ENCODE measurements at places on chromosomes 5 and 9.

- DNase-seq: no peak
Observed at GRCh38 chr5:9512457-9512856, 33.4 kb downstream of the SEMA5A start.

DNA sequence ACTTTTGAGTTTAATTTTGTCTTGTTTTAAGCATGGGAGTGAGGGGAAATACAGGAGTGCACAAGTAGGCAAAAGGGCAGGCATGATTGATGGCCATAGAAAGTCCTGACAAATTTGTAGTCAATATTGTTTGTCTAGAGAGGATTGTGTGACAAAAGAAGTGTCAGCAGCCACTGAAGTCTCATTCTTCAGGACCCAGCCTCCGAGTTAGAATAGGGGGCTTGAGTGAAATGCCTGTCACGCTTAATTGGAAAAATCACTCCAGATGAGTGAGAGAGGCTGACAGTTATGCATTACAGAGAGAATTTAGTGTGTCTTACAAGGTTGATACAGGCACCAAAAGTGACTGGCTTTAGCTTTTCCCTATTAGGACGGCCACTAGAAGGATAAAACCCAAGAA, 81.9 kb upstream of the RPS23 start:
- no peak for DNase-seq

GRCh38 chr5:761854-762710, 22.4 kb downstream of the ZDHHC11B start:
- DNase-seq: no peak

GRCh38 chr5:81884871-81885270, 87.0 kb upstream of the ATG10 start:
- DNase-seq: no peak

- DNase-seq: no peak
Observed at GRCh38 chr5:176578391-176578808, 29.3 kb downstream of the CDHR2 start.

DNA sequence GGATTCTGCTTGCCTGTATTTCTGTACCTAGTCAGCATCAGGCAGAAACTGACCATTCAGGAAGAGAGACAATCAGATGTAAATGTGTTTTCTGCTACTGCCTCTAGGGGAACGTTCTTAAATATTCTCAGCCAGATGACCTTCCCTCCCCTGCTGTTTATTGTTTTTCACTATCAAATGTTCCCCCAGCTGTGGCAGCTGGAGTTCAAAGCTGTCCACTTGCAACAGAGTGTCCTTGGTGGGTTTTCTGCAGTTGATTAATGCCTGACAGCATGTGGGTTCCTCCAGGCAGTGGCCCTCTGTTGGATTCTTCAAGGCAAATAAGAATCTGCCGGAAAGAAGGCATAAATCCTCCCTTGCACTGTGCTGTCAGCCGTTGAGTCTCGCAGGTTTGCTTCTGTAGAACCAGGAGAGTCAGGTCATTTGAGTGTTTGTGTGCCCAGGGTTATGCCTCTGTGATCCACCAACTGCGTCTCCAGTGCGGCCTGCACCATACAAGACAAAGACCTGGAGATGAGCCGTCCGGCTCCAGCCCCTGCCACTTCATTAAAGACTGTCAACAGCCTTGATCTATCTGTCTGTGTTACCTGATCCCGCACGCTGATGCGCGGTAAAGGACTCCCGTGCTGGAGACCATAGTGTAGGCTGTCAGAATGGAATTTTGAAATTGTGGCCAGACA, 203.4 kb downstream of the GADD45G start:
- DNase-seq: no peak

DNA sequence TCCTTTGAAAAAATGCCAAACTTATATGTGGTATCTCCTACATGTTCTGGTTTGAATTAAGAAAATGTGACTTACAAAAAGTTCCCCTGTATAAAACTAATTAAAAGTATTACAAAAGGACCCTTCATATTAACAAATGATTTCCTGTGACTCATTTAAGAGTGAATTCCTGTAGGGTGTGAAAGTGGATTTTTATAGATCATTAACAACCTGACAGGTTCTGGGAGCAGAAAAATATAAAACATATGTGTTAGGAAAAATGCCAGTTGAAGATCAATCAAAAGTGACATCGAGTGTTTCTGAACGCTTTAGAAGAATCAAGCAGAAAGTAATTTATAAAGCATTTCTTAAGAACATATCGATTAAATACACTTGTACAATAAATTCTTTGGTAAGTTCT, 35.5 kb downstream of the CAMK4 start:
- DNase-seq: no peak

GRCh38 chr5:40378396-40379177, 301.1 kb upstream of the PTGER4 start:
- DNase-seq: no peak

GRCh38 chr9:131233556-131233955, 42.8 kb downstream of the FAM78A start:
- DNase-seq: peak; percentile 28

- no peak for DNase-seq
Observed at GRCh38 chr5:143653766-143654282, 158.1 kb upstream of the HMHB1 start.

- DNase-seq: no peak
Observed at GRCh38 chr9:69719983-69720382, 39.8 kb downstream of the PTAR1 start.

DNA sequence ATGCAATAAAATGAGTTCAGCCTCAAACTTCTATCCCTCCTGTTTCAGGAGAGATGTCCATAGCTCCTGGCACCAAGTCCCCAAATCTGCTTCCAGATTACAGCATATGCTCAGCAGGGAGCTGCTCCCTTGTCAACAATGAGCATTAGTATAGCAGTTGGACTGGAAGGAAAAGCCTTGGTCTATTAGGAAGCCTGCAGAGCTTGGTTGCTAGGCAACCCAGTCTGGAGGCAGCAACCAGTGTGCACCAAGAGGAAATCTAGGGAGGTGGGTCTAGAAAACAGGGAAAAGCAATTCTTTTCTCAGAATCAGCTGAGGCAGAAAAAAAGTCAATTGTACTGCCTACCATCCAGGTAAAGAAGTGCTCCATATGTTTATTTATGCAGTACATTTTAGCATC, 229.5 kb upstream of the NMUR2 start:
- no peak for DNase-seq

- DNase-seq: no peak
Observed at GRCh38 chr9:123743737-123744136, 186.2 kb downstream of the DENND1A start.

- peak; percentile 9 for DNase-seq
Observed at GRCh38 chr5:139422307-139422893, 16.9 kb downstream of the DNAJC18 start.

DNA sequence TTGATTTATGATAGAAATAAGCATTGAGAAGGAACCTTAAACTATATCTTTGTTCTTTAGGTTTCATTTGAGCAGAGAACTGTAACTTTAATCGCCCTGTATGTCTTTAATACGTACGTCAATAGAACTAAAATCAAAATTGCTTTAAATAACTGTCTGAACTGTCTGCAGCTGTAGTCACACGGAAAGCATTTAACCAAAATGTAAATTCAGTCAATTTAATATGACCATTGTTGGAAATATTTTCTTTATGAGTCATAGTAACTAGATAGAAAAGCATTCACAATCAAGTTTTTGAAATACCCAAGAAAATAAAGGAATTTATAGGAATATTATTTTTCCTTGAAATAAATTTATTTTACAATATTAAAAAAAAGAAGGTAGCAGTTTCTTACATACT, 157.1 kb upstream of the CDH6 start:
- DNase-seq: no peak

DNA sequence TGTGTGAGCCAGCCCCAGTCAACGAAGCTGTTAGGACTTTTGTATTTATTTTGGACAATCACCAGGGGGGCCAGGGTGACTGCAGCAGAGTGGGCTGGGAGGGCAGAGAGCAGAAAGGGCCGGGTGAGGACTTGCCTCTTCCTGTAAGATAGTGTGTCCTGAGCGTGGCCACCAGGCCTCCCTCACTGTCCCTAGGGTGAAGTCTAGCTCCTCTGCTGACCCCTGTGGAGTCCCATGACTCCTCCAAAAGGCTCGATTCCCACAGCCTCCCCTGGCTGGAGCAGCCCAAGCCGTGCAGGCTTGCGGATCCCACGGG, 147.8 kb downstream of the RXRA start:
- no peak for DNase-seq

- DNase-seq: no peak
Observed at GRCh38 chr9:136804509-136805206, 3.1 kb upstream of the RABL6 start.

- no peak for DNase-seq
Observed at GRCh38 chr9:82152181-82152580, 163.6 kb downstream of the SPATA31D1 start.

DNA sequence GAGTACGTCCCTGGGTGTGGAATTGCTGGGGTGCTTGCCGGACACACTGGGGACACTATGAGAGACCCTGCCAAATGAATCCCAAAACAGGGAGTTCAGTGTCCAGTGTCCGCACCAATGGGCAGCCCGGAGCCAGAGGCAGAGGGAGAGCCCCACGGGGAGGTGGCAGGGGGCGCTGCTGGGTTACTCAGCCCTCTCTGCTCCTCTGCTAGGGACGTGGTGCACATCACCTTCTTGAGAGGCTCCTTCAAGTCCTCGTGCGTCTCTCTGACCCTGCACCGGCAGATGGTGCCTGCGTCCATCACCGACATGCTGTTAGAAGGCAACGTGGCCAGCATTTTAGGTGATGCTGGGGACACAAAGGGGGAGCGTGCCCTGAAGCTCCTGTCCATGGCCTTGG, 20.8 kb downstream of the STKLD1 start:
- DNase-seq: no peak

- no peak for DNase-seq
Observed at GRCh38 chr9:19423163-19423562, 14.4 kb downstream of the ACER2 start.

- DNase-seq: no peak
Observed at GRCh38 chr9:21607576-21607975, 125.5 kb upstream of the IFNE start.

GRCh38 chr5:131581702-131582101, 53.3 kb downstream of the RAPGEF6 start:
- no peak for DNase-seq

- no peak for DNase-seq
Observed at GRCh38 chr5:64384765-64385164, 121.0 kb upstream of the RGS7BP start.

- DNase-seq: no peak
Observed at GRCh38 chr5:178564397-178564796, 25.8 kb downstream of the COL23A1 start.

- DNase-seq: no peak
Observed at GRCh38 chr5:155489949-155490348, 476.4 kb downstream of the KIF4B start.

GRCh38 chr5:131986161-131986912, 25.1 kb downstream of the ACSL6 start:
- DNase-seq: no peak

DNA sequence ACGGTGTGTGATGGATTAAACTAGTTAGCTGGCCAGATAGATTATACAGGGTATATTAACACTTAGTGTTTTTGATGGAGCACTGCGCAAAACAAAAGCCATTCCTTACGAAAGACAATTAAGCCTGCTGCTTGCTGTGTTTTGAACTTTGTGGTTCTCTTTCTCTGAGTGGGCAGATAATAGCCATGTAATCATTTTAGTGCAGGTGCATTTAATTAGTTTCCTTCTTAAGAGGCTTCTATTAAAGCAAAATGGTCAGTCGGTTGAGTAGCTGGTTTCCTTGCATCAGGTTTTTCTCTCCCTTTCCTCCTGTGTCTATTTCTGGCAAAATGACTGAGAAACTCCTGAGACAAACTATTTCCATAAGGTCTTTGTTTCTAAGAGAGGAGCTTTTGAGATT, 512.5 kb downstream of the DMAC1 start:
- DNase-seq: no peak

DNA sequence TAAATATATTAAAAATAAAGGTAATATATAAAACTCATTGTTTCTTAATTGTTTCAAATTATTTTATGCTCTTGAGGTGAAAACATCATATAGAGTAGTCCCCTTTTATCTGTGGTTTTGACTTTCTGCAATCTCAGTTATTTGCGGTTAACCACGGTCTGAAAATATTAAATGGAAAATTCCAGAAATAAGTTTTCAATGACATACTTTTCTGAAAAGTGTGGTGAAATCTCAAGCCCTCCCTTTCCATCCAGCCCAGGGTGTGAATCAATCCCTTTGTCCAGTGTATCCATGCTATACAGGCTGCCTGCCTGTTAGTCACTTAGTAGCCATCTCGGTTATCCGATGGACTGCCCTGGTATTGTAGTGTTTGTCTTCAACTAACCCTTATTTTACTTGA, 546.7 kb upstream of the DMAC1 start:
- no peak for DNase-seq

DNA sequence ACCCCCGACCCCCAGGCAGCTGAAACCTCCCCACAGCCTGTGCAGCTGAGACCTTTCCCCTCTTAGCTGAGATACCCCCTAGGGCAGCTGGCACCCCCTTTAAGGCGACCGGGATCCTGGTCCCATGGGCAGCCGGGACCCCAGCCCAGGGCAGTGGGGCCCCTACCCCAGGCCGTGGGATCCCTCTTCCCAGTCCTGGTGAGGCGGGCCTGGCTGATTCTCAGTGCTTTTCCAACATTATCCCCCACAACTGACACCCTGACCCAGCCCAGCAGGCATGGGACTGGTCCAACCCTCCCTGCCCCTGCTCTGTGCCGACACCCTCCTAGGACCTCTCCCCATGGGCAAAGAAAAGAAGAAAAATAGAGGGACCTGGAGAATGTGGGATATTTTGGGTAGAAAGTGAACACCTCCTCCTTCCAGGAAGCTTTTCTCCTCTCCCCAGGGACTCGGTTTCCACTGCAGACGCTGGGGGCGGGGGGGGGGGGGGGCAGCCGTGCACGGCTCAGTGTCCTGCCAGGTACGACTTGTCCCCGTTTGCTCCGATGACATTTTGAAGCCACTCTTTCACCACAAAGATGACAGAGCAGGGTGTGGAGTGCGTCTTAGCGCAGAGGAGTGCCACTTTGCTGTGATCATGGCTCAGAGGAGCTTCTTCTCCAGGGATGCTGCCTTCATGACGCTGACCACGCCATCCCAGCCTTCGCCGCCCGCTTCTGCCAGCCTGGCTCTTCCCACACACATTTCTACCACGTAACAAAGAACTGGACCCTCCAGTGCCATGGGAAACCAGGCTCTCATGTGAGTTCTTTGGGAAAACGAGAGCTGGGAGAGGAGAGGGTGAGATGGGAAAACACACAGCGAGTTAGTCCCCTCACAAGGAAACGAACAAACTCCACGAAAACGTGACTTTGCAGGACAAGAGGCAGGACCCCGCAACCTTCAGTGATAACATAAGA, 47.5 kb downstream of the MRPL36 start:
- DNase-seq: no peak

DNA sequence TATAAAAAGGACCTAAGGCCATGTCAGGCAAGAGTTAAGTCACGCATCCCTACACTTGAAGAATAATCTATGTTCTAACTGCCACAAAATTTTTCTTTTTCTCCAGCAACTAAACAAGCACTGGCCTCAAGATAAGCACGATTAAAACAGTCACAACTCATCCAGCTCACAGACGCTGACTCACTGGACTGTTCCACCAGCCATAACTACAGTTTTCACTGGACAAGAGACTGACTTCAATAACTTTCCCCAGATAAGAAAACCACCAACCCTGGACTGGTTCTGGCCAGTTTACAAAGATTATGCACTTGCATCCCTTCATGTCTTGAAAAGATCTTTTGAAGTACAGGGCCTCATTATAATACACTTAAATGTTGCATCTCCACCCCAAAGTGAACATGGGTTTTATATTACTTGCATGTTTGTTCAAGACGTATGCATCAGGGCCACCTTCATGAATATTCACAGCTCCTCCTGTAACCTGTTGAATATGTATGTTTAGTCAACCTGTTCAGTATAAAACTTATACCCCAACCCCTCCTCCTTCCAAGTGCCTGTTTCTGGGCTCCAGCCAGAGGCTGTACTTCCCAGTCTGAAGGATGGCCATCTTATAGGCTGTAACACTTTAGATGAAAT, 129.3 kb upstream of the EPB41L4A start:
- no peak for DNase-seq

Measured in stimulated activated naive CD4-positive, alpha-beta T cell treated with Interleukin-2 at 50 U/mL for 16 hours (primary cell).